T-helper 2 cell (primary cell): ENCODE measurements at places on chromosomes 11 and 22.

GRCh38 chr11:102936864-102937509, 18.5 kb downstream of the MMP13 start:
- DNase-seq = no peak

- DNase-seq = no peak
Observed at GRCh38 chr11:108369064-108369463, 98.3 kb downstream of the C11orf65 start.

GRCh38 chr11:59164028-59164427, 7.9 kb upstream of the DTX4 start:
- no peak for DNase-seq

GRCh38 chr22:43389227-43389836, 22.5 kb upstream of the MPPED1 start:
- no peak for DNase-seq

DNA sequence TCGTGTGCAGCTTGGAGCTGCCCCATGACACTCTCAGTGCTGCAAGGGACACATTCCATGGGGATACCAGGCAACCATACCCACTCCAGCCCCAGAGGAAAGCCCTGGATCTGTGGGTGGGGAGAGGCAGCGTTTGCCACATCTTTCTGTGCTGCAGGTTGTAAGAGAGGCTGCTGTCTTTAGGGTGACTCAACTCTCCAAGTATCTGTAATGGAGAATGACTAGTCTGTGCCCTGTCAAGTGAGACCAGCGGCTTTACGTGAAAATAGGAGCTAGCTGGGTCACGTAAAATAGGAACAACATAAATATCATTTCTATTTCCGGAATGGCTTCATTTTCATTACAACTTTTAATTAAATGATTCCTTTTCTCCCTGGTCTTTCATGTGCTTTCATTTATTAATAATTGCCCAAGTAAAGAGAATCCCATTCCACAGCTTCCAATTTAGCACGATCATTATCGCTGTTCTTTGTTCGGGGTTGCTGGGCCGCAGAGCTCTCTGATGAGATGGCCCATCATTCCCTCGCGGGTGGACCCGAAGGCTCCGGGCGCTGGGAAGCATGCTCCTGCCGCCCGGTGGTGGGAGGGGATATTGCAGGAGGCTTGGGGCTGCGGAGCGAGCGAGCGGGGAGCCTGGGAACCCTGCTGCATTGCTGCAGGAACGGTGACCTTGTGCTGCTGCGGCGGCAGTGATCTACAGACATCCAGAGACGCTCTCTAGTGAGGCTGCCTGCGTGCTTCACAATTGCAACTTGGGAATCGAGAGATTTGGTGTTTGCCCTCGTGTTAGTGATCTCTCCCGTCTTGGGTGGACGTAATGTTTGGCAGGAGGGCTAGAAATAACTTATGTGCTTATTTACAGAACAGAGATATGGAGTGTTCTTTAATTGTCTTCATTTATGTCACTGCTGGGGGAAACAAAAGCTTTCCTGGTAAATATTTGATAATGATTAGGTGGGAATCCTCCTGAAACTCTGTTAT, 10.6 kb downstream of the SLC6A5 start:
- no peak for DNase-seq

DNA sequence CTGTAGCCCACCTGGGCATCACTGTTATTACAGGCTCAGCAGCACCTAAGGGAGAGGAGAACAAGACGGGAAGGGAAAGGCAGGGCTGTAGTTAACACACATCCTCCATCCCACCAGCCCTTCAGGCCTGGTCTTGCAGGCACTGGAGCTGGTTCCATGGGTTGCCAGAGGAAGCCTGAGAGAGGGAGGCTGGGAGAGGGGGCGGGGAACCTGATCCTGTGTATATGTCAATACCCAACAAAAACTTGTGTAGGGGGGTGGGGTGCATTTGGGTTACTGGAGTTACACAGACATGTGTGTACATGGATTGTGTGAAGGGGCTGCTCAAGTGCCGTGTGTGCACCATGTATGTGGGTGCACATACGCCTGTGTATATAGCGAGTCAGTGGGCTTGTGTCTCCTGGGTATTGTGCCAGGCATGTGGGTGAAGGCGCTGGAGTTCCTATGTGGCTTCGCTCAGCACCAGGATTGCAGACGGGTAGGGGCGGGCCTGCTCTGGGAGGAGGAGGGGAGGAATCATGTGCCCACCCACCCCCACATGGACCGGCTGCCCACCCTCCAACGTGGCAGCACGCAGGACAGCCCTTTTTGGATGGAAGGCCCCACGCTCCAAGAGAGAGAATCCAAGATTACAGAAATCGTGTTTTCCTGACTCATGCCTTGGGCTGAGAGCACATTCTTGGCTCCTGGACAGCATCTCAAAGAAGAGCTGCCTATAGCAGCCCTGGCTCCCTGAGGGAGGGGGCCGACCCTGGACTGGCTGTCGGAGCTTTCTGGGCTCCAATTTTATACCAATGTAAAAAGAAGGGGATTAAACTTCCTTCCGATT, 4.2 kb upstream of the SERPINH1 start:
- DNase-seq = no peak

DNA sequence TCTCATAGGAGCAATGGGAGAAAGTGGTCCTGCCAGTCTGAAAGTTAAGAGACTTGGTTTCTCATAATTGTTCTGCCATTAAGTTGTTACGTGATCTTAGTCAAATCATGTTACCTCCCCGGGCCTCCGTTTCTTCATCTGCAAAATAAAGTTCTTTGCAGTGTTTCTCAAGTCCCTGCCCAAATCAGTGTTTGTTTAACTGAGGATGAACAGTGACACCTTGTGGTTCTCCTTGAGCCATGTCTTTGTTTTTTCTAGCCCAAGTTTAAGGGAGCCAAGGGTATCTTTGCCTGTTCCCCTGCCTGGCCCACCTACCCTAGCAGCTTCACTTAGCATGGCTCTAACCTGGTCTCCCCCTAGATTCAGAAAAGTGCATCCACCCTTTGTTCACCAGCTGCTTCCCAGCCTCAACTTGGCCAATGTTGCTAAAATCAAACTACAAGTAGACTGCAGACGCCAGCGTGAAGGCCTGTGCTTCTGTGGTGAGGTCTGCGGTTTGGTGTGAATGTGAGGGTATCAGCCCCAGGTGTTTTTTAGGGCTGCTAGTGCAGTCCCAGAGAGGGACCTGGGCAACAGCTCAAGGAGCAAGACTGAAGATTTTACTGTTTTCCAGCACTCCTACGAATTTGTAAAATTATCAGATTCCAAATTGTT, 35.5 kb downstream of the FZD4 start:
- no peak for DNase-seq

DNA sequence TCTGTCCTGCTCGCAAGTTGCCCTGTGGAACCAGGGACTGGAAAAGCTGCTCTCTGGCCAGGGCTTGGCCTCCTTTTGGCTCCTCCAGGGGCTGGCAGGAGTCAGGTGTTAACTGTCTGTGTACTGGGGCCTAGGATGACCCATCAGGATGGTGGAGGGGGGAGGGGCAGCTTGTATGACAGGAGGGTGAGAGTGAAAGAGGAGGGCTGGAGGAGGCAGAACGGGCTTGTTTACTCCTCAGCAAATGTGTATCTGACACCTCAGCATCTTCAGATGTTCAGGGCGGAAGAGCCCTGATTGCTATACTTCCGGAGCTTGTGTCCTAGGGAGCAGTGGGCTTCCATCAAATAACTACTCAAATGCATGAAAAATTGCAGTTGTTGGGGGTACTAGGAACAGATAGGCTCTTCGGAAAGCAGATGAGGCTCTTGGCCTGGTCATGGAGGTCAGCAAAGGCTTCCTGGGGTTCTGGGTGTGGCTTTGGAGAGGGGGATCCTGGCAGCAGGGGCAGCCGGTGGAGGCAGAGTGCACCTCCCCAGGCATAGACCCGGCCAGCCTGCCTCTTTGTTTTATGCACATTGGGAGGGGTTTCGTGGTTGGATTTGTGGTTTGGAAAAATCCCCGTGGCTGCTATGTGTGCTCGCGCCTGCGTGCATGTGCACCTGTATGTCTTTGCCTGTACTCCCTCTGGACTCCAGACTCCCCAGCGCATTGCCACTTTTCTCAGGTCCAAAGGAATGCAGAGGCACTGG, 31.2 kb downstream of the CD82 start:
- peak; percentile 64 for DNase-seq

DNA sequence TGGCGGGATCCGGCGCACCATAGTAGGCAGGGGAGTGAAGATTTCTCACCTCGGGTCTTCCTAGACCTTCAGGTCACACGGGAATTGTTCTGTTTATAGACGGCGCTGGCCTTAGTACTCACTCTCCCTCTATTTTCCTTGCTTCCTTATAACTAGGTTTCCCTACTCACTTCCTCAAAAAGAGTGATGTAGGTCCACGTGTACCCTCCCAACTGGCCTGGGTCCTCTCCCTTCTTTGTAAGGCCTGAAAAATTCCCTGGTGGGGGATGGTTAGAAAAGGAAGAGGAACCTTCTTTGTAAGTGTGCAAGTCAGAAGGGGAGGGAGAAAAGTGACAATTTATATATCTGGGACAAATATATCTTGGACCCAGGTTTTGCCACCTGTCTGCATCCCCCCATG, 2.9 kb upstream of the TMEM9B start:
- no peak for DNase-seq

DNA sequence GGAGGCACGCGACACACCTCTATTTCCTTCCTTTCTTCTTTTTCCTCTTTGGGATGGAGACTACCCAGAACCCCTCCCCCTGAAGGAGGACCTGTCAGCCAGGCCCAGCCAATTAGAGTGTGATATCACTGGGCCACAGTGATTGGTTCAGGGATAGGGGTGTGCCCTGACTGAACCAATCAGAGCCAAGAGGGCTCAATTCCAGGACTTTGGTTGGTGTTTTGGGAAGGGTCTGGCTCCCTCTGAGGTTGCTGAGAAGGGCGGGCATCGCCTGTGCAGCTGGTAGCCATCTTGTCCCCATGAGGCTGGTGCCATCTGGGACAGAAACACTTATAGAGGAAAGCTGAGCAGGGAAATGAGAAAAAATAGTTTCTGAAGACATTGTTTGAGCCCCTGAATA, 71.4 kb downstream of the CHST1 start:
- DNase-seq = no peak

DNA sequence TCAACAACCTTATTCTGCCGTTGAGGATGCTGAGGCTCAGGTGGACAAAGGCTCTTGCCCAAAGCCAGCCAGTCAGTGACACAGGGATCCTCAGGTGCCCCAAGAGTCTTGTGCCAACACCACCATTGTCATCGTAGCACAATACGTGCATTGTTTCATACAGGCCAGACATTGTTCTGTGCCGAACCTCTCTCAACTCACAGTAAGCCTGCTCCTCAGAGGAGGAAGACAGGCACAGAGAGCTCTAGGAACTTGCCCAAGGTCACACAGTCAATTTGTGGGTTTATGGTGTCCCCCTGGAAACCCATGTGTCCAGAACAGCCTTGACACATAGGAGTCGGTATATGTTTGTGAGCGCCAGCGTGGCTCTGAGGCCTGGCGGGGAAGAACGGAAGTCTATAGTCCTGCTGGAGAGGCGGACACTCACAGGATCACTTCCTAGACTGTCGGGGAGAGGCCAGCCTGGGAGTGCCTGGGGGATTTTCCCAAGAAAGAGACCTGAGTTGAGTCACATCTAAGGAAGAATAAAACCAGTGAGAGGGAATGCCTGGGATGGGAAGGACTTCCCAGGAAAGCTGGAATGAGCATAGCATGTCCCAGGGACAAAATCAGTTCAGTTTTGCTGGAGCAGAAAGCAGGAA, 20.2 kb downstream of the LIF start:
- DNase-seq = no peak

GRCh38 chr22:30444632-30445437, 19.3 kb downstream of the MTFP1 start:
- DNase-seq = peak; percentile 66

DNA sequence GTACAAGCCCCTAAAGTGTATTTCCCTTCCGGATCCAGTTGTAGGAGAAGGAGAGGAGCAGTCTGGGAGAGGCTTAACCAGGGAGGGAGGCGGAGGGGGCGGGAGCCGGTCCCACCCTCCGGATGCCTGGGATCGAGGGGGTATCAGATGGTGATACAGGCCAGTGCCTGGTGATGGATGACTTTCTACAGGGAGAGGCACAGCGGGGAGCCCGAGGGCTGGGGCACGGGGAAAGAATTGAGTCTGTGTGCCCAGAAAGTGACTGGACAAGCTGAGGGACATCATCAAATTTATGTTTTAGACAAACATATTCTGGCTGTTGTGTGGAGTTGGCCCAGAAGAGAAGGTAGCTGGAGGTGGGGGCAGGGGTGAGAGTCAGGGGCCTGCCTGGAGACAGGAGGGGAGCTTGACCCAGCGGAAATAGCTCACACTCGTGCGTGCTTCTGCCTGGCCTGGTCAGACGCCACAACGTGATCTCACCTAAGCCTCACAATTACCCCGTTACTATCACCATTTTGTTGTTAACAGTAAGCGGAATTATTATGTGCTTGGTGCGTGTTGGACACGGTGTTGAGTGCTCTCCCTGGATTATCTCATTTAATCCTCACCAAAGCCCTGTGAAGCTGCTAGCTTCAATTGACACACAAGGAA, 42.4 kb downstream of the AMPD3 start:
- DNase-seq = no peak

GRCh38 chr22:32800994-32801536, 440 bp upstream of the TIMP3 start:
- DNase-seq = no peak

- DNase-seq = no peak
Observed at GRCh38 chr11:48096588-48097525, 116.5 kb downstream of the PTPRJ start.

- no peak for DNase-seq
Observed at GRCh38 chr11:119691020-119691666, 37.9 kb downstream of the NECTIN1 start.

- DNase-seq = no peak
Observed at GRCh38 chr22:48944751-48945620, 882.7 kb downstream of the BRD1 start.

GRCh38 chr11:62842171-62842741, 2.9 kb upstream of the WDR74 start:
- no peak for DNase-seq

DNA sequence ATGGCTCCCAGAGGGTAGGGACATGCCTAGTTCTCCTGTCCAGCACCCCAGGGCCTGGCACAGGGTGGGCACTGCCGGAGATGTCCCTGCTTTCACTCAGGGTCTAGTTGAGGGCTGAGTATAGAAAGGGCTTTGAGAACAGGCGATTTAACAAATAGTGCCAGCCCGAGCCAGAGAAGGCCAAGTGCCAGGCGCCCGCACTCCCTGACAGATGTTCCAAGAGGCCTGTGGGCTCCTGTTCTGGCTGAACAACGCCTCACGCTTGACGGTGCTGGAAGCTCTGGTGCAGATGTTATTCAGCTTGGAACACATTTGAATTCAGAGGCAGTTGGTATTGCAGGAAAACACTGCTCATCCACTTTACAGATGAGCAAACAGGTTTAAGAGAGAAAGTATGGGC, 46.5 kb downstream of the NFAM1 start:
- DNase-seq = no peak
